ENCODE measurements at places on chromosomes 6 and 20.

- no peak for DNase-seq
These were observed 76.9 kb downstream of the GINS1 start for GRCh38 chr20:25484224-25484846.

DNA sequence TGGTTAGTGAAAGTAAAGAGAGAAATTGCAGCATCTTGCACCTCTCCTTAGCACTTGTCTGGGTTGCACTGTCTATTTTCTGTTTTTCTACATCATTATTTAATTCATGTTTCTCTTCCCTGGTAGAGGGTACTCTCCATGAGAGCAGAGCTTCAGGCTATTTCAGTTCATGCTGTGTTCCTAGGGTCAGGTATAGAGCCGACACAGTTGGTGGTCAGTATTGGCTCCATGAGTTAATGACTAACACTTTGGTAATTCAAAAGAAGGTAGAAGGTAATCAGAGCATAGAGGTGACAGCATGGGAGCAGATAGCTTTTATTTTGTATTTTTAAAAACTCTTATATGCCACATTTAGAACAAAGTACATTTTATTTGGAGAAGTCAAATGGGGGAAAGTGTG lies 42.7 kb downstream of the RIMS1 start:
- no peak for DNase-seq

- DNase-seq = no peak
These were observed 230.6 kb downstream of the SOD2 start for GRCh38 chr6:159462431-159462830.

DNA sequence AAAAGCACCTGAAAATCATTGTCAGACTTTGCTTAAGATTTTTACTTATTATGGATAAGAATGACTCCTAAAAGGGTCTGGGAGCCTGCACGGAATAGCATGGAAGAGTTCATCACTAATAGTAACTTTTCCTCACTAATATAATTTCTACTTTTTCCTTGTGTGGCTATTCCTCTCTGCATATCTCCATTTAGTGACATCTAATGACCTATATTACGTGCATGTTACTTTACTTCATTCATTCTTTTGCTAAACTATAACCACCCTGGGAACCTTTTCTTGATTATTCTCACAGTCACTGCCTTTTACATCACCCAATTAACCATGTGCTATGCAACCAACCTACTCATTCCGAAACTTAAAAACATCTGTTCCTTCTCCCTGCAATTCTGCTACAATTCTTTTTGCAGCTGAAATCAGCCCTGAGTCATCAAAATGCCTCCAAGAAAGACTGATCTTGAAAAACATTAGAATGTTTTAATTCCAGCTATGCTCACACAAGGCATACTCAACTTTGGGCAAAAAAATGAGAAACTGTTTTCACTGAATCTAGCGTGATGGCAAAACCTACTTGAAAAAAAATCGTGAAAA lies 313.3 kb downstream of the RNGTT start:
- DNase-seq = no peak

- no peak for DNase-seq
These were observed 21.5 kb upstream of the TPD52L1 start for GRCh38 chr6:125132058-125132457.

- DNase-seq = no peak
These were observed 19.6 kb downstream of the FARS2 start for GRCh38 chr6:5280920-5281319.

GRCh38 chr20:51345601-51346101 lies 196.9 kb downstream of the NFATC2 start:
- peak; percentile 58 for DNase-seq

- DNase-seq = no peak
These were observed 16.5 kb downstream of the SMLR1 start for GRCh38 chr6:130843575-130844320.

GRCh38 chr6:140370976-140371870 lies 996.8 kb upstream of the CITED2 start:
- no peak for DNase-seq

DNA sequence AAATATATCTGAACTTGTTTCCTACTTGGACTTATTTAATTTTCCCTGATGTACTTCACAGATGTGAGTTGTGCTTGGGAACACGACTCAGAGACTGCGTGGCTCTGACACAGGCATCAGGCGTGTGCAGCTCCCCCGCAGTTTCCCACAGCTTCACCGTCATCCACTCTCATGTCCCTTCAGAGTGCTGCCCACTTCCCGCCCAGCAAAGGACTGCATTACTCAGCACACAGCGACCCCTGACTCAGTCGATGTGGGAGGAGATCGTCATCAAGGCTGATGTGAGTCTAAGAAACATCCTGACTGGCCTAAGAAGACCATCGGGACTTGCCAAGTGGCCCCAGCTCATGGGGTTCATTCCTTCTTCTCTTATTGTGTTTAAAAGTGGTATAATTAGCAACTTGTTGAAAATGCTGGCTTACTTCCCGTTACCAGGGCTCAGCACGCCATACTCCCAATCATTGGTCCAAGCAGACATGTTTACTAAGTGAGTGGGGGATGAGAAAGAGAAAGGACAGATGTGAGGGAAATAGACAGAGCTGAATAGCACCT lies 539.4 kb upstream of the JARID2 start:
- DNase-seq = peak; percentile 84

- DNase-seq = no peak
These were observed 182.8 kb downstream of the UNC5CL start for GRCh38 chr6:40856271-40856670.

DNA sequence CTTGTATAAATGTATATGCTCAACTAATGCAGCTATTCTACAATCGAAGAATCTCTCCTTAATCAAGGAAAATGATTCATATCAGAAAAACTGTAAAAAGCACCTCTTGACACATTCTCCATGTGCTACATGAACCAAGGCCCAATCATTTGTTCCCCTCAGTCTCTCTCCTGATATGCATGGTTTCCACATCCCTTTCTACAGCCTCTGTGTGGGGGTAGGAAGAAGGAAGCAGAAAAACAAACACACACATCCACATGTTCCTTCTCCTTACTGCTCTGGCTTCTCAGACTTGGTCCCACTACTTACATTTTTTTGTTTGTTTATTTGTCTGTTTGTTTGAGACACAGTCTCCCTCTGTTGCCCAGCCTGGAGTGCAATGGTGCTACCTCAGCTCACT lies 510.5 kb downstream of the PRKN start:
- no peak for DNase-seq

DNA sequence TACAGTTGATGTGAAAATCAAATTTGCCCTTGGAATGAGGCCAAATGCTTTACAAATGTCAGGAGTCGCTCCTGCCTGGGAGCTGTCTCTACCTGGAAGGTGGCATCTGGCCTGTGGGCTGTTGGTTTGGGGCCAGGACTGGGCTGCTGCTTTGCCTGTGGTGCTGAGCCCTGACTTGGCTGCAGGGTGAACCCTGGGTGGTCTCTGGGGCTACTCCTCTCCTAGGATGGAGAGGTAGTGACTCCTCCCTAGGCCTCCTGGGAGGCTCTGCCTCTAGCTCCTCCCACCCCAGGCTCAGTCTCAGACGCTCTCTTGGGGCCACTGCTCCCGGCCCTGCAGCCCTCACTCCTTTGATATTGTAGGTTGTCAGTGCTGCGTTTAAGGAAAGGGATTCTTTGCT lies 47.5 kb downstream of the EFCAB8 start:
- DNase-seq = no peak

DNA sequence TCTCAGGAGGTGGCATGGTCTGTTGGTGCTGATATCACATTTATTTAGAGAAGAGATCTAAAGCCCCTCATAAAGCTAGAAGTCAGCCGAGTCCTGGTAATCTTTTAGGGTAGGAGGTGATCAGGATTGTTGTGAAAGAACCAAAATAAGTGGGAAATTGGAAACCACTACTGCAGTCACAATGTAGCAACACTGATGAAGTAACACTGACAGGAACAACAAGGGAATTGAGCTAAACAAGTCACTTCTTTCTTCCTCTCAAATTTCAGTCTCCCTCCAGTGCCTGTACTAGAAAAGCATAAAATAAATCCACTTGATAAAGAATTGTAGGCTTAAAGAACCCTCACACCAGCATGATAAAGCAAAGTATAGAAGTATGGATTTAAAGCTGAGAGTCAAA lies 1509.0 kb downstream of the GRIK2 start:
- DNase-seq = no peak

- no peak for DNase-seq
These were observed 39.0 kb downstream of the SLC23A2 start for GRCh38 chr20:4962241-4962855.

DNA sequence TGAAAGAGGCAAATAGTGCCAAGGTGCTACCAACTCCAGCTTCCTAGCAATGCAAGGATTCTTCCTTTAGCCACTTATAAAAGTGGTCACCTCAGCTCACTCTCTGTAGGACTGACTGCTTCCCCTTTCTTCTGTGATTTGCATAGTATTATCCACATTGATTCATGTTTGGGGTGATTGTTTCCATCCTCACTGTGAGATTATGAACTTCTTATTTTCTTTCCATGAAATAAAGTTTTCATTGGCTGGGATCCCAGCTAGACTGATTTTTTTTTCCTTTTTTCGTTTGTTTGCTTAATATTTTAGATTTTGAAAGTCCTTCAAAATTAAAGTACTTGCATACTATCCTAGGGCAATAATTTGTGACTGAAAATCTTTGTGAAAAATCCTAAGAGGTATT lies 50.5 kb downstream of the EYA4 start:
- DNase-seq = no peak

GRCh38 chr20:52434041-52434425 lies 242.5 kb upstream of the ZFP64 start:
- DNase-seq = no peak

- DNase-seq = no peak
These were observed 175.9 kb upstream of the SCGN start for GRCh38 chr6:25476126-25476525.

GRCh38 chr6:2843138-2843740 lies 1.6 kb upstream of the SERPINB1 start:
- no peak for DNase-seq

DNA sequence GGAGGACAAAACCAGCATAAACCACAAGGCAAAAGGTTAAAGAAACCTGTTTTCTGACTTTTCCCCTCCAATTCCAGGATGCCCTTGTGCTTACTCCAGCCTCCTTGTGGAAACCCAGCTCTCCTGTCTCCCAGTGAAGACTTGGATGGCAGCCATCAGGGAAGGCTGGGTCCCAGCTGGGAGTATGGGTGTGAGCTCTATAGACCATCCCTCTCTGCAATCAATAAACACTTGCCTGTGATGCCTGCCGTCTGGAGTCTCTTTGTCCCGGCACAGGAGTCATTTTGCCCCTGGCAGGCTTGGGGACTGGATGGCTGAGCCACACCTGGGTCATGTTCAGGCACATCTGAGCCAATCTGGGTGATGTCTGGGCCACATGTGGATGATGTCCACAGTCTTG lies 26.6 kb downstream of the BPIFB1 start:
- no peak for DNase-seq

DNA sequence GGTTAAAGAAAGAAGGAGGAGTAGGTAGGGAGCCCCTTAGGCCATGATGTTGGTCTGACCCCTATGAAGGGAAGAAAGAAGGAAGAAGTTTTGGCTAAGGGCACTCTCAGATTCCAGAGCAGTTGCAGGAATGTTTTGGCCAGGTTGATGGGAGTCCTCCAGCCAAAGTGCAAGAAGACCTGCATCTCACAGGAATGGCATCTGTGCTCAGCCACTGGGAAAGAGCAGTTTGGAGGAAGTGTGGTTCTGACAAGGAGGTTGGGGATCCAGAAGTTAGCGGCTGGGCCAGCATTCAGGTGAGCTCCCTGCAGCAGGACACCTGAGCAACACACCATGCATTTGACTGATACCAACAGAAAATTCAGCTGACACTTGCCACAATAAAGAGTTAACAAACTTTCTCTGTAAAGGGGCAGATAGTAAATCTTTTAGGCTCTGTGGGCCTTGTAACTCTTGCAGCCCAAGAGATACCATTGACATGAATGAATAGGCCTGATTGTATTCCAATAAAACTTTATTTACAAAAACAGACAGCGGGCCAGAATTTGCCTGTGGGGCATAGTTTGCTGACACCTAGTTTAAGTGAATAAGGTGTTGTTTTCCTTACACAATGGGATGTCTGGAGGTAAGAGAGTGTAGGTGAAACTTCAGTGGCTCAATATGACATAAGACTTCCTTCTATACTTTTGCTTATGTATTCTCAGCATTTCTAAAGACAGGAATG lies 71.0 kb downstream of the EDN1 start:
- DNase-seq = no peak

- no peak for DNase-seq
These were observed 2177.4 kb upstream of the DEFB115 start for GRCh38 chr20:29079769-29080690.

DNA sequence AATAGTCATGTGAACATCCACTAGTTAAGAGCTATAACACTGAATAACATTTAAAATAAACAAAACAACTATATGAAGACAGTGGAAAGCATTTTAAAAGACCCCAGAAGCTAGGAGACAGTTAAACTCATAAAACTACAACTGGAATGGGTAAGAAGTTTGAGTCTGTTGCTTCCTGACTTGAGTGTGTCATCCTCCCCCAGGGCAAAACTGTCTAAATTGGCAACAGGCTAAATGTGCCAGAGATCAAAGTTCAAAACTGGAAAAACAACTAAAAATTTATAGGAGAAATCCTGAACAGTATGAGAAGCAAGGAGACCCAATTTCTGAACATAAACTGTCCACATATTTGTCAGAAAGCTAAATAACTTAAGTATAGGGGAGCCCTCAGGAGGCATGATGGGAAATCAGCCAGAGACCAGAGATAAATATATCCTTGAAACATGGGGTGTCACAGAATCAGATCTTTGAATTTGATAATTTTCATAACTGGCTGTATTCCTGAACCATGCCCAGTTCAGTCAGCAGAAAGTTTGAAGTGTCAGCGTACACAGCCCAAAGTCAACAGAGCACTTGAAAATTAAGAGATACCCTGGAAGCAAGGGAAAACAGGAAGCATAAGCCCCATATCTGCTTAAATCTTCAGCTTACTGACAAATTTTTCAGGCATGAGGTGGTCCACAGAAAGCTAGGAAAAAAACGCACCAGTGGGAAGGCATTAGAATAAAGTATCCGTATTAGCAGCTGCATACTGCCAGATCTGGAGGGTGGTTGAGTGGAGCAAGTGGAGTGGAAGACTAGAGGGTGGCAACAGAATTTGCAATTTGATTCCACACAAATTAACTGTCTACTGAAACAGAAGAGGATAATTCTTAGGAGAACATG lies 516.1 kb upstream of the MAN1A1 start:
- no peak for DNase-seq

GRCh38 chr6:100670056-100670455 lies 205.3 kb upstream of the SIM1 start:
- DNase-seq = no peak

DNA sequence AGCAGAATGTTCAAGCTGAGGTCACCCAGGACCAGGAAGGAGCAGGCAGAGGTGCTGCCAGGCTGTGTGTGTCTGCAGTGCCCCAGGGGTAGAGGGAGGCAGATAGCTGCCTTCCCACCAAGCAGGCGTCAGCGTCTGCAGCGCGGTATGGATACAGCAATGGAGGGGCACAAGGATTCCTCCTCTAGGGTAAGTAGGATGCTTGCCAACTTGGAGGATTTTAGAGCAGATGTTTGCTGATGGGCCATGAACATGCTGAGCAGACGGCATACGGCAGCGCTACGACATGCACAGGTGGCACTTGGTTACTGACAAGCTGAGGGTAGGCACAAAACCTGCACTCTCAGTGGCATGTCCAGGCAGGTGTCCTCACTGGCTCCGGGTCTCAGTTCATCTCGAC lies 48.1 kb downstream of the PSMG4 start:
- peak; percentile 50 for DNase-seq
